ENCODE measurements at places on chromosomes 6 and 20.

- DNase-seq: no peak
These were observed 22.0 kb upstream of the TXNDC5 start for GRCh38 chr6:7932625-7933024.

GRCh38 chr6:100103931-100104330 is 109.9 kb upstream of the MCHR2 start:
- no peak for DNase-seq

DNA sequence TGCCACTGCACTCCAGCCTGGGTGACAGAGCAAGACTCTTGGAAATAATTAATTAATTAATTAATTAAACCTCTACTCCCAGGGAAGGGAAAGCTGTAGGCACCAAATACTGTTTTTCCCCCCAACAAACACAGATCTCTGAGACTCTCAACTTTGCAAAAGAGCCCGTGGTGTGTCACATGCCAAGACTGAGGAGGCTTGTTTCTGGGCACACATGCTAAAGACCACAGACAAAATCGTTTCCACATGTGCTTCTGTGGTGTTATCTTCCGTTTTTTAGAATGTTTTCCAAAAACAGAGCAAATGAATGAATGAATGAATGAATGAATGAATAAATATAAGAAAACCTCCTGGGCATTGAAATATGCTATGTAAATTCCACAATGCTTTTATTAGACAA is 55.6 kb upstream of the ATXN1 start:
- no peak for DNase-seq

GRCh38 chr20:63036291-63036690 is 29.5 kb upstream of the BHLHE23 start:
- DNase-seq: no peak

DNA sequence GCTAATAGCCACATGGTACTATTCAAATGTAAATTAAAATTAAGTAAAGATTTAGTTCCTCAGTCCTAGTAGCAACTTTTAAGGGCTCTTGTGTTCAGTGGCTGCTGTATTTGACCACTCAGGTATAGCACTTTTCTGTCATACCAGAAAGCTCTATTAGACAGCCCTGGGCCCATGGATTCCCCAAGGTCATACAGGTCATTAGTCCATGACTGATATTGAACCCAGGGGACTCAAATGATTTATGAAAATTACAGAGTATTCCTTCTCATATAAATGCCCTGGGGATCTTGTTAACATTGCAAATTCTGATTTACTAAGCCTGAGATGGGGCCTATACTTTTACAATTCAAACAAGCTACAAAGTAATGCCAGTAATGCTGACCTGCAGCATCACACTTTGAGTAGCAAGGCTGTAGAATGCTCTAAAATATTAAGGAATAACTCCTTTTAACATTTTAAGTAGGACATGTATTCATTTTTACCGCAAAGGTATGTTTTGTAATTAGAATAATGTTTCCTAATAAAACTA is 29.6 kb downstream of the RNF217 start:
- DNase-seq: no peak

DNA sequence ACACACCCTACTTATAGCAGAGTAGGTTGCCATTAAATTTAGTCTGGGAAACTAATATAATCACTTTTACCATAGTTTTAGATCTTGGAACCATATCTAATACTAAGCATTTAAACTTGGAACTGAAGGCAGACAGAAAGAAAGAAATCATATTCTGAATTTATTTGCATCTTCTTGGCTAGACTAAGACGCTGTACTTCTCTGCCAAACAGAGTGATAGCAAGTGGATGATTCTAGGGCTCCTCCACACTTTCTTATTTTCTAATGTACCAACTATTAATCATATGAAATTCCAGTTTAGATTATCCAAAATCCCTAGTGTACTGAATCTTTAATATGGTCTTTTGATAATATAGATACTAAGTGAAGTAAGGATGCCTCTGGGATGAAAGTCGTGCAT is 277.0 kb downstream of the CENPW start:
- no peak for DNase-seq

- DNase-seq: no peak
These were observed 154.7 kb downstream of the ERMARD start for GRCh38 chr6:169906004-169906687.

DNA sequence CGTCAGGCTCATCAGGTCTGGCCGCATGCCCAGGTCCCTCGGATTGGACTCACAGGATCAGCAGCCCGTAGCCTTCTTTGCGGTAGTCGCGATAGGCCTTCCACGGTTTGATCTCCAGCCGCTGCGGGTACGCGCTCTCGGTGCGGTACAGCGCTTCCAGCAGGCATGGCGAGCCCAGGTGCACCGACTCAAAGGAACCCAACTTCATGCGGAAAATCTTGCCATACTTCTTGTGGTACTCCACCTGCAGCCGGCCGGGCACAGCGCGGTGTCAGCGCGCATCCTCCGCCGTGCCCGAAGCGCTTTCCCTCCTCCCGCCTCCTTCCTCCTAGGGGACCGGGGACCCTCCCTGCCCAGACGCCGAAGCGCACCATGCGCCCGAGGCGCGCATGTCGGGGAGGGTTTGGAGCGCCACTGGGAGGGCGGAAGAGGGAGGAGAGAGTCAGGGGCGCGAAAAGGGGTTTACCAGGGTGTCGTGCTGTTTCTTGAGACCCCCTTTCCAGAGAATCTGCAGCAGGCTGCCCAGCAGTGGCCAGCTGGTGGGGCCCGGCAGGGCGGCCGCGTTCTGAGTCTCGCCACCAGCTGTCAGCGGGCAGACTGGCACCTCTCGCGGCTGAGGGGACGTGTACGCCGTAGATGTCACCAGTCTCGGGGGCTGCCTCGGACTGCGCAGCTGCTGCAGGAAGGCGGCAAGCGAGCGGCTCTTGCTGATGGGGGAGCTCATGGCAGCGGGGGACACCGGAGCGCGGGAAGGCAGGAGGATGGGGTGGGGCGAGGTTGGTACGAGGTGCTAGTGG is 732 bp downstream of the CYP24A1 start:
- DNase-seq: no peak

GRCh38 chr20:57061051-57061900 is 205.2 kb downstream of the BMP7 start:
- DNase-seq: peak; percentile 79

GRCh38 chr20:23503649-23504048 is 12.7 kb downstream of the CST8 start:
- DNase-seq: no peak

DNA sequence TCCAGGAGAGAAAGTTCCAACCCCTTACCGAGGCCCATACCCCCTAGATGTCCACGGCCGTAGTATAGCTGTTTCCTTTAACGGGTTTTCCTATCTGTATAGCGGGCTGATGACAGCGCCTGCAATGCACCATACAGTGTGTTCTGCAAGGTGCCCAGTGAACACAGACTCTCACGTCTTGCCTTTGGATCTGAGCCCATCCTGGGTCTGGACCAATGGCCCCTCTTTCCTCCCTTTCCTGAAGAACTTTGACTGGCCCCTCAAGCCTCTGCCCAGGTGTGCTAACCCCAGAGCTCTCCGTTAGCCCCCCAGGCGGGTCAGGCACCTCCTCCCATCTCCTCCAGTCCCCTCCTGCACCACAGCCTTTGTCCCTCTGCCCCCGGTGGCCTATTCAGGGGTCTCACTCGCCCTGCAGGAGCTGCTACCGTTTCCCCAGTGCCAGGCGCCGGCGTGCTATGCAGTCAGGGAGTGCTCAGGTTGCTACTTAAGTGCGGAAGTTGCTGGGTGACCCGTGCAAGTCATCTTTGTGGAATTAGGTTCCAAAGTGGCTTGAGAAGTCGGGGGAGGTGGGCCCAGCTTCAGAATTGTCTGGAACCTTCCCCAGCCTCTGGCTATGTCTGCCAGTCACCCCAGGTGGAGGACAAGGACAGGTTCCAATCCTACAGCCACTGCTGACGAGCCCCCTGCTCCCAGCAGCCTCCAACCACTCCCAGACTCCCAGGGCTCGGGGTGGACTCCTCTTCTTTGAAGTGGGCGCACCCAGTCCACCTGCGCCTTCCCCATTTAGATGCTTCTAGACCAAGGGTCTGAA is 35.0 kb upstream of the ZBP1 start:
- no peak for DNase-seq

All from RWPE1 (cell line).